ENCODE measurements at places on chromosomes 2 and 18.

- no peaks in the 10 kb centered on the region for H3K36me3 ChIP-seq
- H3K4me3 ChIP-seq = no peak overlapping the region
- H3K4me1 ChIP-seq = no peaks in the 10 kb centered on the region
- no peaks in the 10 kb centered on the region for H3K27me3 ChIP-seq
- H3K27ac ChIP-seq = no peak overlapping the region
- no peak for DNase-seq
These were observed 813.7 kb upstream of the ACVR2A start for GRCh38 chr2:147030966-147031720.

DNA sequence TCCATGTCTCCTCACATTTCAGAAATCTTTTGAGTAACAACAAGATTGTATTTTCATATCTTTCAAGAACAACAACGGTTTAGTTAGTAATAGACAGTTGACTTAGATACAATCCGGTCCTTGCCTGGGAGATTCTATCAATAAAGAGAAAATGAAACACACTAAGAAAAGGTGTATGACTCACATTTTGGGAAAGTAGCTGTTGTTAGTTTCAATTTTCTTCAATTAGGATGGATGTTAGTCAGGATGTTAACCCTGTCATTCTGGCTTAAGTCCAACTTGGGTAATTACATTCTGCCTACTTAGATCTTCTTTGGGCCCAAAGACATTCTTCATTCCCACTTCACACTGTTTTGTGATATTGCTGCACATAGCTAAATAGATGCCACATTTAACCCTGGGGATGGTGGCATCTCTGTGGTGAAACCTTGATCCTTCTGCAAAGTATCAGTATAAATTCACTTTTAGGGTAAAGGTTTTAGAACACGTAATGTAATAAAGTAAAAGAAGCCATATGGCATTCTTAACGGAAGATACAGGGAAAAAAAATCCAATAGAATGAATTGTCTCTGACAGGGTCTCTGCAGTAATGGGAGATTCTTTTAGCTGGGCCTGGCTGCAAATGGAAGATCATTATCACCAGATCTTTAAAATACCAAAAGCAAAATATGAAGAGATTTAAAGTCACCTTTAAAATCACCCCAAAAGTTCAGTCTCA is 365.5 kb downstream of the FIGN start:
- H3K27ac ChIP-seq = no peak overlapping the region
- H3K36me3 ChIP-seq = no peaks in the 10 kb centered on the region
- H3K27me3 ChIP-seq = no peaks in the 10 kb centered on the region
- no peaks in the 10 kb centered on the region for H3K4me1 ChIP-seq
- no peak for DNase-seq
- no peak overlapping the region for H3K4me3 ChIP-seq

DNA sequence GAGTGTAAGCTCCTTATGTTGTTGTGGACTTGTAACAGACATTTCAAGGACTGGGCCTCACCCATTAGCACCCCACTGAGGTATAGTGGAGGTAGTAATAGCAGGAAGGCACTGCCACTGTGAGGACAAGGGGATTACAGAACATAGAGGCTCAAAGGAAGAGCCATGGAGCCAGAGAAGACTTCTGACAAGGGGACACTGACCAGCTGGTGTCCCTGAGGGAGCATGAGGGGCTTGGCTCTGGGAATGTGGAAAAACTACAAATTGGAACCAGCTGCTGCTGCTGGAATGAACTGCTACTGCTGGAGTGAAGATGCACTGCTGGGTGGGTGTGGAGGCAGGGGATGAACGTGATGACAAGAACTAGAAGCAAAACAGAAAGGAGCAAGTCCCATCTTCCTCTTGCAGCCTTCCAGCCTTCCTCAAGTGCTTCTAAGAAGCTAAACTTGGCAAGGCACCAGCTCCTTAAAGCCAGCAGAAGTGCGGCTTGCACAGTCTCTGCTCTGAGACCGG is 167.3 kb upstream of the NOSTRIN start:
- H3K27me3 ChIP-seq = no peaks in the 10 kb centered on the region
- peak; percentile 54 for DNase-seq
- no peak overlapping the region for H3K4me3 ChIP-seq
- H3K36me3 ChIP-seq = no peaks in the 10 kb centered on the region

- H3K27ac ChIP-seq = no peak overlapping the region
- no peak overlapping the region for H3K4me3 ChIP-seq
- no peaks in the 10 kb centered on the region for H3K36me3 ChIP-seq
- H3K4me1 ChIP-seq = no peaks in the 10 kb centered on the region
- DNase-seq = no peak
These were observed 168.5 kb downstream of the TMEFF2 start for GRCh38 chr2:192026059-192026824.

DNA sequence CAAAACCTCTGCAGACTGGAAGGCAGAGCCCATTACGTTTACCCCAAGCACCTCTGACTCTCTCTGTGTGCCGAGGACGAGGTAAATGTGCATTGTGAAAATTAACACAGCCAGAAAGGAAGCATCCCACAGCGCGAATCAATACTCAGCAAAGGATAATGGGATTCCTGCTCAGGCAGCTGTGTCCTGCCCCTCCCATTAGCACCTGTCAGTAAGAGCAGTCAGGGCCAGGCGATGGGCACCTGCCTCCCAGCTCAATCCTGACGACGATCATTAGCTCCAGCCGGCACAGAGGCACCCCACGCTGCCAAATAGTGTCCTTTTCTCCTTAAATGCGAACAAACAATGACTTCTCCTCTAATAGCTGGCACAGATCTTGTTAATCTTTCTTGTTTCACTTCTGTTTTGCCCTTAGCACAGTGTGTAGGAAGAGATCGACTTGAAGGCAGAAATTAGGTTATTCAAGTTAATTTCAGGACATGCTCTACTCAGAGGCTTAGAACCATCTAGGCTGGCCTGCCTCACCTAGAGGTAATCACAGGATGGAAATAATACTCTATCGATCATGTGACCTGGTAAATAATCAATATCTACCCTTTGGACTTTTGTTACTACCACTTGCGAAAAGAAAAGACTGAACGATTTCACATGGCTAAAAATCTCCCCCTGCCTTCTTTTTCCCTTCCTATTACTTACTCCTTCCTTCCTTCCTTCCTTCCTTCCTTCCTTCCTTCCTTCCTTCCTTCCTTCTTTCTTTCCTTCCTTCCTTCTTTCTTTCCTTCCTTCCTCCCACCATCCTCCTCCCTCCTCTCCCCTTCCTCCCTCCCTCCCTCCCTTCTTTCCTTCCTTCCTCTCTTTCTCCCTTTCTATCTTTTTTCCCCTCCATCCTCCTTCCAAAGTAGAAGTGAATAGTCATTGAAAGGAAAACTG is 487.9 kb upstream of the ID2 start:
- H3K4me1 ChIP-seq = no peaks in the 10 kb centered on the region

DNA sequence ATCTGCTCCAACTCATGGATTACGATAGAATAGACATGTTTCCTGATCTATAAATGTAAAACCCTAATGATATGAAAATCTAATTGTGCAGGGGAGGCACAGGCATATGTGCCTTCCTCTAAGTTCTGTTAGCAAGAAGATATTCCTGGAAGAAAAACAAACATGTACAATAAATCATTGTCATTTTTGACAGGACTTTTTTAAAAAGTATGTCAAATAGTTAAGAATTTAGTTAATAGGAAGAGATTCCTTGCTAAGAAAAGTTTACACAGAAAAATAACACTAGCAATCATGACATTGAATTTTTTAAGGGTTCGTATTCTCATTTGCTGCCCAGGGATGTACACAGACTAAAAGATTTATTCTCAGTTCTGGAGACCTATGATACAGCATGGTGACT is 15.3 kb upstream of the CREB1 start:
- no peaks in the 10 kb centered on the region for H3K4me1 ChIP-seq
- no peaks in the 10 kb centered on the region for H3K36me3 ChIP-seq
- H3K27me3 ChIP-seq = no peaks in the 10 kb centered on the region
- H3K4me3 ChIP-seq = no peak overlapping the region

All from psoas muscle (tissue), 8 donors.